Right hindlimb (tissue), 1 donor: ENCODE measurements at places on chromosomes 12 and 14.

GRCh38 chr12:67969134-67969802 lies 20.0 kb upstream of the IFNG-AS1 start:
- DNase-seq, result no peak

GRCh38 chr14:26702721-26703230 lies 104.9 kb upstream of the NOVA1 start:
- no peak for DNase-seq

DNA sequence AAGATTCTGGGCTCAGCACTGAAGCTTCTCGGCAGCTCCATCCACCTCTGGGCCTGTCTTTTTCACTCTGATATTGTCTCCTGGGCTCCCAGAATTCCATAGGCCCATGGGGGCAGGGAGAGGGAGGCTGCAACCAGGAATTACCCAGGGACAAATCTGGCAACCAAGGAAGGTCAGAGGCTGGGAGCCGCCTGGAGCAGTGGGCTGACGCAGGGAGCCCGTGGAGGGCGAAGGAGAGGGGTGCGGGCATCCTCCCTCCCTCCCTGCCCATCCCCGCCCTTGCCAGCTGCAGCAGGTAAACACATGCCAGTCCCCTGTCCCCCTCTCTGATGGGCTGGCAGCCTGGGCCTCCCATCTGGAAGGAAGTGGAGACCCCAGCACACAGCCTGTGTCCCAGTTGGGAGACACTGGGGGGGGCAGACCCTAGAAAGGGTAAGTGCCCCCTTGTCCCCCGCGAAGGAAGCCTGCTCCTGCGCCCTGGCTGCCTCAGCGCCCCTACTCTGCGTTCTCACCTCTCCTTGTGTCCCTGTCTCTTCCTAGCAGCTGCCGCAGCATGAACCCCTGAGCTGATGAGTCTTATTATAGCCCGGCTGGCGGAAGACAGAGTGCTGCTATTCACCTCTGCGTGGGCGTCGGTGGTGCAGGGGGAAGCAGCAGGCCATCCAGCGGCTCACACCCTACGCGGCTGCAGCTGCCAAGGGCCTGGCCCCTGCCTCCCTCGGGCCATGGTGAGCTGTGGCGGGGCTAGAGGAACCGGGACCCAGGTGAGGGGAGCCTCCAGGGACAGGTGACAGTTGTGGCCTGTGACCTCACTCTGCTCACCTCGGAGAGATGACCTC lies 6.7 kb downstream of the LRTM2 start:
- no peak for DNase-seq

GRCh38 chr12:88411689-88412088 lies 168.6 kb downstream of the KITLG start:
- no peak for DNase-seq

GRCh38 chr14:69685218-69685616 lies 73.8 kb downstream of the SUSD6 start:
- no peak for DNase-seq

- DNase-seq, result no peak
Observed at GRCh38 chr14:79337761-79338160, 873.5 kb downstream of the DIO2 start.

DNA sequence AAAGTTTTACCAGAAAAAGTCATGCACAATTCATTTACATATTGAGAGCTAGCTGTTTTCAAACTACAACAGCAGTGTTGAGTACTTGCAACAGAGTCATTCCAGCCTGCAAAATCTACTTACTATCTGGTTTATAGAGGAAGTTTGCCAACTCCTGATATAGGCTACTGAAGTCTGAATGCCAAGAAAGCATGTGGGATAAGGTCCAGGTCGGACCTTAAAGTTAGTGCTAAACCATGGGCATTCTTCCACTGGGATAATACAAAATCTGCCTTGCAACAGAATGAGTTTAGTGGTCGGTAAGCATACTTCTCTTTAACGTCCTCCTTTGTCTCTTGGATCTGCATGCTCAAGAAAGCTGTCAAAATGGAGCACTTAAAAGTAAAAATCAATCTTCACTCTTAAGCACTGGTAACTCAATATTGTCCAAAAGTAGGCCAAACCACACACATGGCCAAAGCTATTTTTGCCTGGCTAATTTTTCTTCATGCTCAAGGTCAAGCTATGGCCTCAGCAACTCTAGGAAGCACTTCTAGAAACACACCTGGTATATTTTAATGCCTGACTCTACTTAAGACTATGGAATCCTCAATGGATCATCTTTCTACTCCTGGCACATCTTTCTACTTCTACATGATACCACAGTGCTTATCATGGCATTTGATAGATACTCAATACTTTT lies 364.9 kb upstream of the KITLG start:
- no peak for DNase-seq

GRCh38 chr14:32201816-32202490 lies at the start of gene RNU6-7:
Gene RNU6-7 (plus strand): TSS chr14:32202045.
- DNase-seq, result peak; percentile 67

DNA sequence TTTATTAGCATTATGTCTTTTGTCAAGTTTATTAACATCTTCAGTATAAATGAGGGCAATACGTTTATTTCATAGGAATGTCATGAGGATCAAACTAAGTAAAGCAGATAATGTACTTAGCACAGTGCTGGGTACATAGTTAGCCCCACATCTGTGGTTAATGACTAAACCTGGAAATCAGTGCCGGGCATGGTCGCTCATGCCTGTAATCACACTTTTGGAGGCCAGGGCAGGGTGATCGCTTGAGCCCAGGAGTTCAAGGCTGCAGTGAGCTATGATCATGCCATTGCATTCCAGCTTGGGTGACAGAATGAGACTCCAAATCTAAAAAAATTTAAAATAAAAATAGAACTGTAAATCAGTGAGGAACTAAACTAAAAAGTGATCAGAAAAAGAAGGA lies 44.8 kb upstream of the GUCY2C start:
- no peak for DNase-seq

- DNase-seq, result no peak
Observed at GRCh38 chr12:81206429-81206828, 128.6 kb downstream of the ACSS3 start.

GRCh38 chr12:22576473-22576872 lies 32.1 kb upstream of the C2CD5 start:
- DNase-seq, result no peak

- no peak for DNase-seq
Observed at GRCh38 chr12:70964867-70965510, 44.5 kb upstream of the PTPRR start.

GRCh38 chr14:72605096-72605920 lies 288.6 kb downstream of the DPF3 start:
- no peak for DNase-seq

- DNase-seq, result no peak
Observed at GRCh38 chr12:20175704-20176388, 192.5 kb upstream of the PDE3A start.

GRCh38 chr12:57620936-57621496 lies 9.8 kb downstream of the ARHGEF25 start:
- DNase-seq, result no peak

- no peak for DNase-seq
Observed at GRCh38 chr14:65100922-65101541, 1.3 kb downstream of the MAX start.

DNA sequence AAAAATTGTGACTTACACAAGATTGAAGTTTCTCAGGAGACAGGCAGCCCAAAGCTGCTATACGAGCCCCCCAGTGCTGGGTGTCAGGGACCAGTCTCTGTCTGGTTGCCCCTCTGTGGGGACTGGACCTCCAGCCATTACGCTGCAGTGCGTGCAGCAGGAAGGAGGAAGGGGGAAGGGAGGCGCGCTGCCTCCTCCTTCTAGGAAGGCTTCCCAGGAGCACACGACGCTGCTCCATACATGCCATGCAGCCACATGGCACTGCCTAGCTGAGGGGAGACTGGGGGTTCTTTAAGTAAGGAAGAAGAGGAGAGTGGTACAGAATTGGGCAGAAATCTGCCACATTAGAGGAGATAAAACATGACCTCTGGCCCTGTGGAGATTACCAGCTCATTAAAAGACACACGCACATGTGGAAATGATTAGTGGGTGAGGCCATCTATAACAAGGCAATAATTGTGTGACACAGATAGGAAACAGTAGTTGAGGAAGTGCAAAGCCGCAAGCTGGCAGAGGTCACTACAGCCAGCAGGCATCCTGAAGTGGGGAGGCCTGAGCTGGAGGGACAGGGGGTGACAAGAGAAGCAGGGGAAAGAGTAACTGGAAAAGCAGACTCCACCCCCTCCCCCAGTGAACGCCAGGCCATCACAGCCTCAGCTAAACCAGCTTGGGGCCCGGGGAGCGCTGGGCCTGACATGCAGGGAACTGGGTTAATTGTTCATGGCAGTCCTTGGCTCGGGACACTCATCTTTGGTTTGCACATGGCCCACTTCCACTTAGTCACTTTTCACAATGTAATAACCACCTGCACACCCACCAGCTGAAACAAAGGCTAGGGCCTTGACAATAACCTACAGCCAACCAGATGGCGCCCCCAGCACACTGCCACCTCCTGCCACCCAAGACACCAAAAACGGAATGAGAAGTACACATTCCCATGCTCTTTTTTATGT lies 39.6 kb downstream of the CCDC88C start:
- DNase-seq, result no peak

DNA sequence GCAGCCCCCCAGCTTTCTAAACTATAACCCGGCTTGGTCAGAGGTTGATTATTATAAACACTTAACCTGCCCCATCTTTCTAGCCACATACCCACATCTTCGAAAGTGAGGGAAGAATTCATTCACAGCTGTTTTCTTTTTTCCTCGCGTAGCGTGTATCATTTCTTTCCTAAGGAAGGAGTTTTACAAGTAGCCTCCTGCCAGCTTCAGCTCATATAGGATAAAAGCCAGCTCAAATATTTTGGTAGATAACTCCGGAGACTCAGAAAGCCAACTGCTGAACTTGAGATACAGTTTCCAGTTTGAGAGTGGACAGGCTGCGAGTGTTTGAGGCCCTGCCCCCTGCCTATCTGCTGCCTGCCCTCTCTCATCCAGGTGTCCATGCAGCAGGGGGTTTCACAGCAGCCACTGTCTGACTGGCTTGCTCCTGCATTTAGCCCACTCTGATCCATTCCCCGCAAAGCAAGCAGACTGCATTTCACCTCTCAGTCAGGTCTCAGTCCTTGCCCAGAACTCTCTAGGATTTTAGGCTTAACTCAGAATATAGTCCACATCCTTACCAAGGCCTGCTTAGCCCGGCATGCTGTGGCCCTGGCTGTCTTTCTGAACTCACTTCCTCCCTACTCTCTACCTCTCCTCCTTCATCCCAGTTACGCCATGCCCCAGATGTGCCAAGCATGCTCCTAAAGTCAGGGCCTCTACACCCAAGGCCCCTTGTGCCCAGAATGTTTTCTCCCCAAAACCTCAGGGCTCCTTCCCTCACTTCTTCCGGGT lies 46.9 kb downstream of the EVL start:
- no peak for DNase-seq

GRCh38 chr14:59918824-59919569 lies 947 bp upstream of the LRRC9 start:
- no peak for DNase-seq

DNA sequence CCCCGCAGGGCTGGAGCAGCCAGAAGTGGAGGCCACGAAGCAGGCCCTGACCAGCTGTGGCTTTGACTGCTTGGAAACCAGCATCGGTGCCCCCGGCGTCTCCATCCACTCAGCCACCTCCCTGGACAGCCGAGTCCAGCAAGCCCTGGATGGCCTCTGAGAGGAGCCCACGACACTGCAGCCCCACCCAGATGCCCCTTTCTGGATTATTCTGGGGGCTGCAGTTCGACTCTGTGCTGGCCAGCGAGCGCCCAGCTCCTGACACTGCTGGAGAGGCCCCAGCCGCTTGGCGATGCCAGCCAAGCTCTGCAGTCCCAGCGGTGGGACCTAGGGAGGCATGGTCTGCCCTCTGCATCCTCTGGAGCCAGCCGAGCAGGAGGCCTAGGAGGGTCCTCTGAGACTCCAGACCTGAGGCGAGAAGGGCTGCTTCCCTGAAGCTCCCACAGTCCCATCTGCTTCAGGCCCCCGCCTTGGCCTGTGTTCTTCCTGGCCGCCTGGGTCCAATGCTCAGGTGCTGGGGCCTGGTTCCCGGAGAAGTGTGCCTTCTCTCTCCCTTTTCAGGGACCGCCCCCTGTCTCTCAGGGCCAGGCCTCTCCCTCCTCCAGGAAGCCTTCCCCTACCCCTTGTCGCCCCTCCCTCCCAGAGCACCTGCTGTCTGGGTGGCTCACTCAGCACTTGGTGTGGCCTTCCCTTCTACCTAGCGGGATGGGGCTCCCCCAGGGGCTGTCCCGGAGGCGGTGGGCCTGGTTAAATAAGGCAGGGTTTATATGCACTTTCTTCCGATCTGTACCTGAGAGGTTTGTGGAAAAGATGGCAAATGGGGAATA lies 23.0 kb downstream of the MVK start:
- DNase-seq, result no peak

DNA sequence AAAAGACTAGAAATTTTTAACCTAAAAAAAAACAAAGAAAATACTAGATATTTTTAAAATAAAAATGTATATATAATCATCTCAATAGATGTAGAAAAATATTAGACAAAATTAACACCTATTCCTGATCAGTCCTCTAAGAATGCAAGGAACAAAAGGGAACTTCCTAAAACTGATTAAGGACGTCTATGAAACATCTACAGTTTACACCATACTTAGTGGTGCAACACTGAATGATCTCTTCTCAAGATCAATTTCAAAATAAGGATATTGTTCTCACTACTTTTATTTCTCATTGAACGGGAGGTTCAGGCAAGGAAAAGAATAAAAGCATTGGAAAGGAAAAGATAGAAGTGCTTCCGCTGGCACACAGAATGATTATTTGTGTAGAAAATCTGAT lies 16.0 kb downstream of the OLR1 start:
- no peak for DNase-seq

DNA sequence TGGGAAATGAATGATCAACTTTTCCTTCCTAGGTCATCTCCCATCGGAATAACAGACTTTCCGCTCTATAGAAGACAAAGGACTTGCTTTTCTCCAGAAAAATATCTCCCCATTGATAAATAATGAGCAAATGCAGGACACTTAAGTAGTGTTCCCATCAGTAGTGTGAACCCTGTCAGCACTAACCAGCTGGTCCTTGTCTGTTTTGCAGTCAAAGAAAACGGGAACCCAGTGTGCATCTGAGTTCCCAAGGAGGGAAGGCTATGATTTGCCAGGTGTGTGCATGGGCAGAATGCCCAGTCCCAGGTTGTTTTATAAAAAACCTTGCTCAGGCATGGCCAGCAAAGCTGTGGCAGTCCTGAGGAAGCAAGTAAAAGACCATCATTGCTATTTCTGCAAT lies 256.5 kb upstream of the HMGA2 start:
- no peak for DNase-seq

- DNase-seq, result no peak
Observed at GRCh38 chr12:124702736-124703135, 135.3 kb upstream of the NCOR2 start.

GRCh38 chr14:64807551-64807950 lies 72.2 kb downstream of the SPTB start:
- DNase-seq, result no peak

GRCh38 chr12:76719171-76720041 lies 44.5 kb upstream of the ZDHHC17 start:
- DNase-seq, result no peak

GRCh38 chr12:106123551-106124081 lies 15.1 kb downstream of the NUAK1 start:
- DNase-seq, result peak; percentile 77
